Fibroblast of skin of left biceps (primary cell): ENCODE measurements at places on chromosomes 12 and 14.

DNA sequence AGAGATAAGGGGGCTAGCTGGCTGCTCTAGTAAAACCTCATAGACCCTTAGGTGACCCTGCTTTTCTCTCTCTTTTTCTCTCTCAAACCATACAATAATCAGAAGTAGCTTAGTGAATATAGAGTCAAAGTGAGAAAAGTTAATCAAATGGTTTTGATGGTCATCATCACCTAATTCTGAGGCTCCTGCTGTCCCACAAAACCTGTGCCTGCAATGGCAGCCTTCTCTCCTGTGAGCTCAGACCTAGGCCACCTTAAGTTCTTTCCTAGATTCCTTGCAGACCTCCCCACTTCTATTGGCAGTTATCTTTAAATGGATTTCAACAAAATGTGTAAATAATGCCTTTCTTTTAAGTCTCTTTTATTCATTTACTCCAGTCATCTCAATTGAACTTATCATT is 1.5 kb upstream of the RPAP3 start:
- no peak for DNase-seq

DNA sequence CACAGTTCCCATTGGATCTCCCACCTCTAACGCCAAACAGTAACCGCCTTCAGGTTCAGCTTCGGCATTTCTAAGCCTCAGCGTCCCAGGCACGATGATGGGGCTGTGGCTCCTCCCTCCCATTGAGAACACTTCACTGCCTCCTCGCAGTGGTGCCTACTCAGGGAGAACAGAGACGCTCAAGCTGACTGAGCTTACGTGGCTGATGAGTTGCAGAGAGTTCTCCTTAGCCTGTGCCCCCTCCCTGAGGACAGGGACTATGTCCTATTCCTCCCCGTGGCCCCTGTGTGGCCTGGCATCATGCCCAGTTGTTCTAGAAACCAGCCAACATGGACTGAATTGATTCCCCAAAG is 87.0 kb downstream of the ITPK1 start:
- no peak for DNase-seq

DNA sequence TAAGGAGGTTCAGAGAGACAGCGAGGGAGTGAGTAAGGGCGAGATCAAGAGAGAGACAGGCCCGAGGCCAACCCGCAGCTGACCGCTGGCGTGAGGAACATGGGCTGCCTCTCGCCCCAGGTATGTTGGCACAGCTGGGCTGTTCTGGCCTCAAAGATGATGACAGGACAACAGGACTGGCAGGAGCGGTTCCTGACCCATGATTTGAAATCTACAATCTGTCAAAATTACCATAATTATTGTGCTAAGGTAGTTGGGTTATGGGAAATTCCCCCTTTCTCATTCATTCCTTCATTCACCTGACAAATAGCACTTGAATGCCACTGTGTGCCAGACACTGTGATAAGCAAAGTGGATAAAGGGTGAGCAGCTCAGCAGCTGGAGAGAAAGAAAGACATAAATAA is 5.1 kb upstream of the ENDOU start:
- DNase-seq: no peak

DNA sequence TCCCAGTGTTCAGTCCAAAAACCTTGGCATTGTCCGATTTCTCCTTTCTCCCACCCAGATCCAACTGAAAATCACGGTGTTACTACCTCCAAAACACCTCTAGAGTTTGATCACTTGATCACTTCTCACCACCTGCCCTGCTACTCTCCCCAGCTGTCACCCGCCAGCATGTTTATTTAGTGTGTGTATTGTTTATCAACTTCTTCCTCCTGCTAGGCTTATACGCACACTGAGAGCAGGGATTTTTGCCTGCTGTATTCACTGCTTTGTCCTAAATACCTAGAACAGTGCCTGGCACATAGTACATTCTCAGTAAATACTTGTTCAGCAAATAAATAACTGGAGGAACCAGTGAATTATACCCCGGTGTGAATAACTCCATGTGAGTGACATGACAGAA is 5.0 kb downstream of the BDKRB1 start:
- DNase-seq: no peak

DNA sequence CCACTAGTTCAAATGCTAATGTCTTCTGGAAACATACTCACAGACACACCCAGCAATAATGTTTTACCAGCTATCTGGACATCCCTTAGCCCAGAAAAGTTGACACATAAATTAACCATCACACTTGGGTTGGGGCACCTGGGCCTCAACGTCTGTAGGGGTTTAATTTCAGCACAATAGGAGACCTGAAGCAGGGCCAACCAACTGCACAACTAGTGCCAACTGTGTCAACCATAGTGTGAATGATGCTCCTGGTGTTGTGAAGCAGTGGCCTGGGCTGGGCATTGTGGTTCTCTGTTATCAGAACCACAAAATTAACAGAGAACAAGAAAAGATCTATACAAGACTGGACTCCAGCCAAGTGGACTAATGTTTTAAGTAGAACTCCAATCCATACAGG is 106.7 kb upstream of the PPM1H start:
- no peak for DNase-seq

DNA sequence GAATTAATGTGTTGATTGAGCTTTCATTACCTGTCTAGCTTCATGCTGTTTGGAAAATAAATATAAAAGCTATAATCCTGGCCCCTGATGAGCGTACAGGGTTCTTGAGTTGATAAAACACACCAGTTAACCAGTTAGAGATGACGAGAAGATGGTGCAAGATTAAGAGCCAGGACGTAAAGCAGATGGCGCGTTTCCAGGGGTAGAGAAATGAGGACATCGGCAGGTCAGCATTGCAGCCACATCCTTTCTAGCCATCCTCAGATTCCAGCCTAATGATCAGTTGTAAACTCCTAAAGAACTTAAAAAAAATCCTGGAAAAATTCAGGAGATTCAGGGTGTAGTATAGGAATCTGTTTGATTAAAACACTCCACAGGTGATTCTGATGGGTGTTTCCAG is 203.7 kb downstream of the CACNA1C start:
- peak; percentile 66 for DNase-seq

- DNase-seq: no peak
These were observed 132.2 kb upstream of the NUDT4 start for GRCh38 chr12:93245543-93245942.

DNA sequence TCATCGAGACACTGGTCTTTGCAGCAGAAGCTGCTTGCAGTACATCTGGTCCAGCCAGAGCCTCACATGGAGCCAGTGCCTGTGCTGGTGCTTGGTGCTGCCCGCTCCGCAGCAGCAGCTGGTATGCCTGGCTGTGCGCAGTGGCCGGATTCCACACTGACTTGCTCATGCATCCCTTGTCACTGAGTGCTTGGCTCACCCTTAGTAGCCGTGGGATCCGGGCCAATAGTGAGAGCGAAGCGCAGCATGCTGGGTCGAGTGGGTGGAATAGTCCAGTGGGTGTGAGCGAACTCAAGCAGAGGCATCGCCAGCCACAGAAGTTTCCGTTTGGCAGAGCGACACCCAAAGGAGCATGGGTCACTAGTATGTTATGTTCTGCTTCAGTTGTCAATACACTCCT is 10.1 kb upstream of the FBXO33 start:
- no peak for DNase-seq

- no peak for DNase-seq
These were observed 14.3 kb upstream of the FBXL14 start for GRCh38 chr12:1608713-1609119.

GRCh38 chr12:113445544-113446171 is 23.5 kb downstream of the SDSL start:
- no peak for DNase-seq

DNA sequence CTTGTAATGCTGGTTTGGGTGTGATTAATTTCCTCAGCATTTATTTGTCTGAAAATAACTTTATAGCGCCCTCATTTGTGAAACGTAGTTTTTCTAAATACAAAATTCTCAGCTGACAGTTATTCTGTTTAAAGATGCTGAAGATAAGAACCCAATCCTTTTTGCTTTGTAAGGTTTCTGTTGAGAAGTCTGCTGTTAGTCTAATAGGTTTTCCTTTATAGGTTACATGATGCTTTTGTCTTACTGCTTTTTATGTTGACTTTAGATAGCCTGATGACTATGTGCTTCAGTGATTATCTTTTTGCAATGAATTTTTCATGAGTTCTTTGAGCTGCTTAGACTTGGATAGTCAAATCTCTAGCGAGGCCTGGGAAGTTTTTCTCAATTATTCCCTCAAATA is 168.6 kb upstream of the PDE3A start:
- DNase-seq: no peak

- DNase-seq: no peak
These were observed 8.4 kb downstream of the TWF1 start for GRCh38 chr12:43797561-43798217.

DNA sequence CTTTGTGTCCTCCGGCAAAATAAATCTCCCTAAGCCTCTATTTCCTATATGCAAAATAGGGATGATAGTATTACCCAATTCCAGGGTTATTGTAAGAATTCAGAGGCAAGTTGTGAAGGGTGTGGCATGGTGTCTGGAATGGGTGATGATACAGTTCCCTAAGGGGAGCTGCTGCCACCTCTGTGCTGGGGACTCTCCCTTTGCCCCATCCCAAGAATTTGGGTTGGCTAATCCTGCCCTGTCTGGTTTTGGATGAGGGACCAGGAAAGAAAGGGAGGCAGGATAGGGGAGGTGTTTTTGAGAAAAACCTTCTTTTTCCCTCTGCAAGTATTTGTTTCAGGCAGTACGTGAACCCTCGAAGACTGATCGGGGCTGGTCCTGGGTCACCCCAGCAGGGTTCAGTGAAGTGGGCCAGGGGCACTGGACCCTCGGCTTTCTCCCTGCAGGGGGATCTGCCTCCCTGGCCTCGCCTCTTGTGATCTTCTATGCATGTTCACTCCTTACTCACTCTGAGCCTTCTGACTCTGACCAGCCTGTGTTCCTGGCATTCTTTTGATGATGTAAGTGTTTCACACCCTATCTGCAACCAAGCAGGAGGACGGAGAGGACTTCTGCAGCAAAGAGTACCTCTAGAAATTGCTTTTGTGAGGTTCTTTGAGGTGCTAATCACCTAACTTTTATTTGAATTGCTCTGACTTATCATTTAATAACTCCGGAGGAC is 60.8 kb downstream of the RASSF3 start:
- DNase-seq: no peak

DNA sequence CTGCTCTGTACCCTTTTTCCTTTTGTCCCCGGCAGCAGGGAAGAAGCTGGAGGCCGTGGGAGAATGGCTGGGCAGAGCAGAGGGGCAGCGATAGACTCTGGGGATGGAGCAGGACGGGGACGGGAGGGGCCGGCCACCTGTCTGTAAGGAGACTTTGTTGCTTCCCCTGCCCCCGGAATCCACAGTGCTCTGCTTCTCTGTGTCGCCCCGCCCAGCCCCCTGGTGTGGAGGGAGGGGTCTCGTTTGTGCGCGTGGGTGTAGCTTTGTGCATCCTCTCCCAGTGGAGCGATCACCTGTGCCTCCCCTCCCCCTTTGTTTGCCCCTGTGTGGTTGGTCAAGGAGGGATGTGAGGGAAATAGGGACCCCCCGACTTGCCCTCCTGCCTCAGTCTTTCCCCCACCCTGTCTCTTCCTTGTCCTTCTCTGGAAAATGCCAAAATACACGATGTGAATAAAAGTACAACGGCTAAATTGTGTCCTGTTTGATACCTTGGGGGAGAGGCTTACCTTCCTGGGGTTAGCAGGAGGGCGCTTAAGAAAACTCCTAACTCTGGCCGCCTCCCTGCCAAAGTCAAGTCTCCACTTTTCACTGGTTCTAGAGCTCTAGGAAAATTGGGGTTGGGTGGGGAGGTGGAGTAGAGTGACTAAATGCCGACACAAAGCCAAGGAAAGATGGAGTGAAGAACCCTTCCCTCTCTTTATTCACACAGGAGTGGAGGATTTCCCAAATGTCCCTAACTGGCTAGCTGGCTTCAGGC is 990 bp upstream of the TPI1 start:
- DNase-seq: no peak

- DNase-seq: no peak
These were observed 10.3 kb upstream of the KRT2 start for GRCh38 chr12:52662093-52662917.
